ENCODE measurements at places on chromosomes 13 and 19. TPM values are rescaled to one million over a fixed set of nuclear protein-coding genes. Genes with fewer than 3 reads are reported as not detected.
A peak's percentile ranks its signal among the peaks of the same experiment; 100 is the strongest.

- peak; percentile 85 for DNase-seq
Measured at GRCh38 chr19:48674921-48675824, 2.4 kb upstream of the NTN5 start.

DNA sequence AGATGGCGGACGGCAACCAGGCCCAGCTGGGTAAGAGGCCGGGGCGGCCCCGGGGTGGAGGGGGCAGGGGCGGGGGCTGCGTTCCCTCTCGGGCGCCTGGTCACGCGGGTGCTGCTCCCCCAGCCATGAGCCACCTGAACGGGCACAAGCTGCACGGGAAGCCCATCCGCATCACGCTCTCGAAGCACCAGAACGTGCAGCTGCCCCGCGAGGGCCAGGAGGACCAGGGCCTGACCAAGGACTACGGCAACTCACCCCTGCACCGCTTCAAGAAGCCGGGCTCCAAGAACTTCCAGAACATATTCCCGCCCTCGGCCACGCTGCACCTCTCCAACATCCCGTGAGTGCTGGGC lies 11.1 kb downstream of the PTBP1 start:
- DNase-seq = no peak

GRCh38 chr13:26529441-26529840 lies 28.0 kb upstream of the WASF3 start:
- peak; percentile 65 for DNase-seq

DNA sequence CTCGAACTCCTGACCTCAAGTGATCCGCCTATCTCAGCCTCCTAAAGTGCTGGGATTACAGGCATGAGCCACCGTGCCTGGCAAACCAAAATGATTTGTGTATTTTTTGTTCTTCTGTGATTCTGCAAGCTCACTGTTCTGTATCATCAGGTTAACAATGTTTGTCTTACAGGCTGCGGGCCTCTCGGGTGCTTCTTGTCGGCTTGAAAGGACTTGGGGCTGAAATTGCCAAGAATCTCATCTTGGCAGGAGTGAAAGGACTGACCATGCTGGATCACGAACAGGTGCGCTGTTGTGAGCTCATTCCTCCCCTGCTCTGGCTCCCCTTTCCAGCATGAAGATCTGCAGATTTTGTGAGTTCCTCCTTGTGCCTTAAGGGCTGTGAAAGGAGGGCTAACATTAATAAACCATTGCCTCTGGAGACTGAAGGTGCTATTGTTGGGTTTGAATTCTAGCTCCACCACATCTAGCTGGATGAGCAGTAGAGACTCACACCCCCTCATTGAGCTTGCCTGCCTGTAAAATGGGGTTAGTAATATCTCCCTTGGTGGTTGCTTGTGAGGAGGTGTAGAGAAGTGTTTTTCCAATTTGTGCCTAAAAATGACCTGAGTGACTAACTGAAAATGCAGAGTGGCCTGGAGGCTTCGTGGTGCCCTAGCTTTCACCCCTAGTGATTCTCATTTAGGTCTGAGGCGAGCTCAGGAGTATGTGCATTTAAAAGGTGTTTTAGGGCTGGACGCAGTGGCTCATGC lies 12.9 kb downstream of the SAE1 start:
- DNase-seq = no peak

- DNase-seq = no peak
Measured at GRCh38 chr13:23985839-23986238, 88.5 kb upstream of the C1QTNF9B start.

DNA sequence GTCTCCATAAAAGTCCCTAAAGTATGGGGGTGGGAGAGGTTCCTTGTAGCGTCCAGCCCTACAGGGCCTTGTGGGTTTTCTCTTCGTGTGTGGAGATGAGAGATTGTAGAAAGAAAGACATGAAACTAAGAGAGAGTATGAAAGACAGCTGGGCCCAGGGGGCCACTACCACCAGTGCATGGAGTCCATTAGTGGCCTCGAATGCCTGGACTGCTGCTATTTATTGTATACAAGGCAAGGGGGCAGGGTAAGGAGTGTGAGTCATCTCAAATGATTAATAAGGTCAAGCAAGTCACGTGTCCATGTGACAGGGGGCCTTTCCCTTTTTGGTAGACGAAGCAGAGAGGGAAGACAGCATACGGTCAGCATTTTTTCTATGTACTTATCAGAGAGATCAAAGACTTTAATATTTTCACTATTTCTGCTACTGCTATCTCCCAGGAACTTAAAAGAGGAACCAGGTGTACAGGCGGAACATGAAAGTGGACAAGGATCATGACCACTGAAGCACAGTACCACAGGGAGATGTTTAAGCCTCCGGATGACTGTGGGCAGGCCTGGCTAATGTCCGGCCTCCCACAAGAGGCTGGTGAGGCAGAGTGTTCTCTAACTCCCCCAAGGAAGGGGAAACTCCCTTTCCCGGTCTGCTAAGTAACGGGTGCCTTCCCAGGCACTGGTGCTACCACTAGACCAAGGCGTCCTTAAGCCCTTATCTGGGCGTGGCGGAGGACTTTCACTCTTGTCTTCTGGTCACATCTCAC lies 25.5 kb downstream of the FGF21 start:
- no peak for DNase-seq

- DNase-seq = no peak
Measured at GRCh38 chr13:30373727-30374126, 48.6 kb upstream of the UBE2L5 start.

DNA sequence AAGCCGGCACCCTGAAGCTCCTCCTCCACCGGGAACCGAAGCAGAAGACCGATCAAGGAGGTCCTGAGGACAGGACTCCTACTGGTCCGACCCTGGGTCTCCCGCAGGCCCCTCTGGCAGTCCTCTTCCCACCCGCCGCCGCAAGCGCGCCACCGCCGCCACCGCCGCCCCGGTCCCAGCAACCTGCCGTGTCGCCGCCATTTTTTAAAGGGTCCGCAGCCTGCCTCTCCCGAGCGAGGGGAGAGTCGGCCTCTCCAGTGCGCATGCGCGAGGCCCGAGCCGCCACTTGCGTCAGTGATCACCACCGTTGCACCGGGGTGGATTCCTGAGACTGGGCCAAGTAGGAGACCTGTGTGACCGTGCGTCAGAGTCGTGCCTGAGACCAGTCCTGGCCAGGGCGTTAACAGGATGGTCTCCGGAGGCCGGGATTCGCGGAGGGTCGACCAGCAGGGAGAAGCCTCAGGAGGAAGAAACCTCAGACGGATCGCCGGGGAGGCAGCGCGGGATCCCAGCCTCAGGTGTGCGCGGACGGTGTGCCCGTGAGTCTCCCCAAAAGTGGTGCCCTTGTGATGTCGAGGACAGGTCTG lies 51.6 kb downstream of the ZNF146 start:
- no peak for DNase-seq

DNA sequence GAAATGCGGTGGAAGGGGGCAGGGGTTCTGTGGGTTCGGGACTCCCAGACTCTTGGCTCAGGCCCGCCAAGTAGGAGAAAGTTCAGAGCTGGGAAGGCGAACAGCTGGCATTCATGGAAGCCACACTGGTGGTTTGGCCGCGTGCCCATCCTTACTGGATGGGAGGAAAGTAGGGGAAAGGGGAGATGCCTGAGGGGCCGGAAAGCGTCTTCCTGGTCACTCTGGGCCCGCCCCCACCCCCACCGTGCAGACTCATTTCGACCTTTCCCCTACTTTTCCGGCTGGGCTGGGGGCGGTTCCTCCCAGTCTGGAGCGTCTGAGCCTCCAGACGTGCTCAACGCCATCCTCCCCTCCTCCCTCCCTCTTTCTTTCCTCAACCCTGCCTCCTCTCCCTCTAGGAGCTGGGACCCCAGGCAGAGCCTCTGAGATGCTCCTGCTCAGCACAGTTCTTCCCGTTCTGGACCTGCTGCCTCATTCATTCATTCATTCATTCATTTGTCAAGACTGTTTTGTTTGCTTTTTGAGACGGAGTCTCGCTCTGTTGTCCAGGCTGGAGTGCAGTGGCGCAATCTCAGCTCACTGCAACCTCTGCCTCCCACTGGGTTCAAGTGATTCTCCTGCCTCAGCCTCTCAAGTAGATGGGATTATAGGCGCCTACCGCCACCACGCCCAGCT lies 3.5 kb downstream of the ANGPTL4 start:
- DNase-seq = peak; percentile 87

- DNase-seq = no peak
Measured at GRCh38 chr13:61592489-61592888, 176.8 kb upstream of the PCDH20 start.

DNA sequence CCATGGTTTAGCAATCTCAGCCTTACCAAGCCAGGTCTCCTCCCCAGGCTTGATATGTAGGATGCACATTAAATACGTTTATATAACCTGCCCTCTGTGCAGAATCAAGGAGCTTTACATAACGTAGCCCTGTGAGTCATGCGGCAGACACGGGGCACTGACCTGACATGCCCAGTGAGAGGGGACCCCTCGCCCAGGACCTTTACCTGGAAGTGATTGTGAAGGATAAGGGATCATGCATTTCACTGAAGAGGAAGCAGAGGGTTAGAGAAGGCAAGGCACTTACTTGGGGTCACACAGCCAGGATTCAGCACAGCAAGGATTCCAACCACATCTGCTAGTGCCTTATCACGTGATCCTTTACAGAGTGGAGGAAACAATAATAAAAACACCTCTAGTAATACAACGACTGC lies 18.9 kb upstream of the FOSB start:
- no peak for DNase-seq

DNA sequence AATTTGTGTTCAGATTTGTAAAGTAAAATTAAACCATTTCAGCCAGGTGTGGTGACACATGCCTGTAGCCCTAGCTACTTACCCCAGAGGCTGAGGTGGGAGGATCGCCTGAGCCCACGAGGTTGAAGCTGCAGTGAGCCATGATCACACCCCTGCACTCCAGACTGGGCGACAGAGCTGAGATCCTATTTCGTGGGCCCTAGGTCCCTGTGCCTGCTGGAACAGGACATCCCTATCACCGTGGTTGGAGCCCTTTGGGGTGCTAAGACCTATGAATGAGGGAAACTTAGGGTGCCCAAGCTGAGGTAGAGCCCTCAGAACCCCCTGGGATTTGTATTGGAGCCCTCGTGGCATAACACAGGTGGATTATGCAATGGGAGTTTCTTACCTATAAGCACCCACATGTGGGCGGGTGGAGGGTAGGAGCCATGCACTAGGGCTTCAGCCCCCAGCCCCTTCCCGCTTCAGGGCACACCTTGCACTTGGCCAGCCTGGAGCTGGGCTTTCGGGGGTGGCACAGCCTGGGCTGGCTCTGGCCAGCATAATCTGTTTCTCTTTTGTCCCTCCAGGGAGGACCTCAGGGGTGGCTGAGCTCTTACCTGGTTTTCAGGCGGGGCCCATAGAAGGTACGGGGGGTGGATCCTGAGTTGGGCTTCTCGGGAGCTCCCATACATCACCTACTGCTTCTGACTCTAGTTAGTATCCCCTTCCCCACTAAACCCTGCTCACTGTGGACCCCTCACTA lies 7.2 kb upstream of the USF2 start:
- DNase-seq = no peak

- DNase-seq = no peak
Measured at GRCh38 chr19:7928741-7929701, 3.1 kb upstream of the CTXN1 start.

DNA sequence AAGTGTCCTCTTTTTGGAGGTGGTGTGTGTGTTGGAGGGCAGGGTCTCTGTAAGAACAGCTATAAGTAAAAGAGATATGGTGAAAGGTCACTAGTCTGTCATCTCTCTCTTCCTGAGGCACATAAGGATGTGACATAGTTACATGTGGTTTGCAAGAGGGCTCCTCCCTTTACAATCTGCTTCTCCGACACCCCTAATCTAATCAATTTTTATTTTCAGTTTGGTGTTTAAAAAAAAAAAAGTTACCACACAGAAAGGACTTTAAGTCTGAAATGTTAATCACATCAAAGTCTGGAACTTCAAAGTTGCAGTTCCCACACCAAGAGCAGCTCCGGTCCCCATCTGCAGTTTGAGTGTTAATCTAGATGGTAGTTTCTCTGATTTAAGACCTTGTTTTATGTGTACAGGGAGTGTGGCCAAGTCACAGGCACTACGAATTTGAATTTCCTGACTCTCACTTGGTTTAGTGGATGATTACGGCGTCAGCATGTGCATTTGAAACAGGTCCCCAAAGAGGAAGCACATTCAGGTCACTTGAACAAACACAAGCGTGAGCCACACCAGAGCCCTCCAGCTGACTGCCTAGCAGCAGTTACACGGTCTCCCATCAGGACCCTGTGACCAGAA lies 53.1 kb downstream of the FOXO1 start:
- DNase-seq = peak; percentile 38

GRCh38 chr19:10636304-10636972 lies 11.1 kb downstream of the SLC44A2 start:
- DNase-seq = no peak

DNA sequence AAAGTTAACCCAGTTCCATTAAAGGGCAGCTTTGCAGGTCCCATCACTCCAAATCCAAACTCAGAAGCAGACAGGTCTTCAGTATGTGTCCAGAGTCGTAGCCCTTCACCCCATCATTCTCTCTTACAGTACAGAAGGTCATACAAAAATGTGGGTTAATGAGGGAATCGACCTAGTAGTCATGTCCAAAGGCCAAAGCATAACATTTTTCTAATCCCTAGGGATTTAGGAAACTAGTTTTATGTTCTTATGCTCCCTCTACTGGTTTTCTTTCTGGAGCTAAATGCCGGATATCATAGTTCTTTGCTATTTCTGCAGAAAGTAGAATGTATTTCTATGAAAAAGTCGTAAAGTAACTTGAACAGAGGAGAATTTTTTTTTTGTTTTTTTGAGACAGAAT lies 72.2 kb downstream of the DHRS12 start:
- no peak for DNase-seq

GRCh38 chr13:99150575-99151361 lies 49.9 kb upstream of the UBAC2 start:
- DNase-seq = no peak

- no peak for DNase-seq
Measured at GRCh38 chr13:65260946-65261891, 1968.9 kb downstream of the PCDH9 start.

DNA sequence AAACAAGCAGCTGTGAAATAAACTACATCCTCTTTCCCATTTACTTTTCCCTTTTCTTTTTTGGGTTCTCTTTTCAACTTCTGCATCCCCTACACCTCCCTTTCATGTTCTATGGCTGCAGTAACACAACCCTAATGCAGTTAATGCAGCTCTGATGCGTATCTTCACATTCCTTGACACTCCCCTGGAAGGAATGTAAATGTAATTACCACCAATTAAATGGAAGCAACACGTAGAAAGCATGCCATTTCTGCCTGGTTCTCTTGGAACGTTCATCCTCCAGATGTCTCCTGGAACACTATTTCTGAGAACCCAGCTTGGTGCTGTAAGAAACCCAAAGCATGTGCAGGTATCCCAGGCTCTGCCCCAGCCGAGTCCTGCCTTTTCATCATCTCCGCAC lies 166.8 kb upstream of the FREM2 start:
- DNase-seq = no peak

GRCh38 chr13:109706015-109706715 lies 80.2 kb downstream of the IRS2 start:
- DNase-seq = no peak

GRCh38 chr19:9139609-9140158 lies 513 bp upstream of the ZNF317 start:
- DNase-seq = peak; percentile 12

- DNase-seq = no peak
Measured at GRCh38 chr19:29651622-29652394, 13.5 kb upstream of the PLEKHF1 start.

Gene USHBP1
- 6.9 TPM for polyA plus RNA-seq

Gene FLT3LG
- 4.5 TPM for polyA plus RNA-seq

Gene ASPDH
- 11.1 TPM for polyA plus RNA-seq

Gene IGFL1
- not detected for polyA plus RNA-seq

Gene BCL3
- 5.6 TPM for polyA plus RNA-seq

Gene IRF3
- polyA plus RNA-seq = 44.0 TPM

Gene KRTDAP
- 0.87 TPM for polyA plus RNA-seq

Gene ZNF578
- polyA plus RNA-seq = 7.1 TPM

Gene NLRP4
- not detected for polyA plus RNA-seq

Gene WDR88
- 1.1 TPM for polyA plus RNA-seq

Gene CRB3
- 31.6 TPM for polyA plus RNA-seq

Gene CEACAM3
- not detected for polyA plus RNA-seq
